ENCODE measurements at places on chromosomes 16 and 17.

DNA sequence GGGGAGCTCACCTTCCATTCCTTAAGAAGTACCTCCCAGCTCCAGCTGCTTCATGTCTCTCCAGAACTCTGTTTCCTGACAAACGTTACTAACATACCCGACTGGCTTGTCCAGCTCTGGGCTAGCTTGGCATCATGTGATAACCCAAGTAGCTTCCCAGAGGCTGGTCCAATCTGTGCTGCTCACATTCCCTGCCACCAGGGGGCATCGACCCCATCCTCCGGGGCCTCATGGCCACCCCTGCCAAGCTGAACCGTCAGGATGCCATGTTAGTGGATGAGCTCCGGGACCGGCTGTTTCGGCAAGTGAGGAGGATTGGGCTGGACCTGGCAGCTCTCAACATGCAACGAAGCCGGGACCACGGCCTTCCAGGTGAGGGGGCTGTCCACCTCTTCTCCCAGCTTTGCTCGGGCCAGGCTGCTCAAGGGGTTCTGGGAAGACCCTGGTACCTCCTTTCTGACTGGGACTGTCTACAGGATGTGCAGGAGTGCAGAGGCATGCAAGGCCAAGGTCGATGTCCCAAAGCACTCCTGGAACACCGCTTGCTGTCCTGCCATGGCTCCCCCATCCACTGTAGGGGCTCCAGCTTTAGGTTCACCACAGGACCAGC is 7.6 kb downstream of the EPX start:
- peak; percentile 57 for DNase-seq

DNA sequence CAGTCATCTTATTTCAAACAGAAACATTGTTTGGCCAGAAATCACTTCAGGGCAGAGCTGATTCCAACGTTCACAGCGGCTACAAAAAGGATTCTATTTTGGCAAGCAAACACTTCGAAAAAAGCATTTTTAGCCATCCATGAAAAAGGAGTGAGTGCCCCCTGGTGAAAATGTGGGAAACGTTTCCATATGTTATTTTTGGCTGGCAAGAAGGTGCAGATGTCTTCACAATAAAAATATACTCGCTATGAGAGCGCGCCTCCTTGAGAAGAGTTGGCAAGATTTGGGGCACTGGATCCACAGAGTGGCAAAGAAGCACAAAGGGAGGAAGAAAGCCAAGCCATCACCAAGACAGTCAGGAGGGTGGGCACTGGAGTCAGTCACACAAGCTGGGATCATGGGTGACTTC is 191.1 kb downstream of the CHD9NB start:
- DNase-seq: no peak

DNA sequence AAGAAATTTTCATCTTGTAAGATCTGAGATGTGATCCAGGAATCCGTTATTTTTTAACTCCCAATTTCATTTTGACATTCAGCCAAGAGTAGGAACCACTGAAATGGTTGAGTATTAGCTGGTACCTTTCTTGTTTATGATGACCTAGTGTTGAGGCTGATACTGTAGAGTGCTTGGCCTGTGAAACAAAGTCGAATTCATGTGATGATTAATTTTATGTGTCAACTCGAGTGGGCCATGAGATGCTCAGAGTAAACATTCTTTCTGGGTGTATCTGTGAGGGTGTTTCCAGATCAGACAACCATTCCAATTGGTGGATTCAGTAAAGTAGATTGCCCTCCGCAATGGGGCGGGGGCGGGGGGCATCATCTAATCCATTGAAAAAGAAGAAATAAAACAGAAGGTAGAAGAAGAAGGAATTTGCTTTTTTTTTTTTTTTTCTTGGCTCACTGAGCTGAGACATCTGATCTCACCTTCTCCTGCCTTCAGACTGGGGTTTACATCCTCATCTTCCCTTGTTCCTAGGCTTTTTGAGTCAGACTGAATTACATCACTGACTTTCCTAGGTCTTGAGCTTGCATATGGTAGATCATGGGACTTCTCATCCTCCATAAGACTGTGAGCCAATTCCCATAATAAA is 264.6 kb upstream of the KCNJ16 start:
- DNase-seq: no peak

DNA sequence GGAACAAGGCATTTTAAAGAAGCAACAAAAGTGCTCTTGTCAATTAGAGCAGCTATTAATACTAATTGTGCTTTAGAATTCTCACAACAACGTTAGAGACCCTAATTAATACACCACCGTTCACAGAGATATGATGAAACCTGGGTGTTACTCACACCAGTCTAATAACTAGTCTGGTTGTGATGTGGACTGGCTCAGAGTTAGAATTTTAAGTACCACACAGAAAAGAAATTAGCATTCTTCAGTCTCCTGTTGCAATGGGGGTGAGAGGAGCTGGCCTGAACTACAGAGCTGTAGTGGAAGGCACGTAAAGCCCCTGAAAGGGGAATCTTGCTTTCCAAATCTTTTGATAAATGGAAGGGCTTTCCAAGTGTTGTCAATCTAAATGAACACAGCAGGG is 240.8 kb upstream of the TOX3 start:
- no peak for DNase-seq

DNA sequence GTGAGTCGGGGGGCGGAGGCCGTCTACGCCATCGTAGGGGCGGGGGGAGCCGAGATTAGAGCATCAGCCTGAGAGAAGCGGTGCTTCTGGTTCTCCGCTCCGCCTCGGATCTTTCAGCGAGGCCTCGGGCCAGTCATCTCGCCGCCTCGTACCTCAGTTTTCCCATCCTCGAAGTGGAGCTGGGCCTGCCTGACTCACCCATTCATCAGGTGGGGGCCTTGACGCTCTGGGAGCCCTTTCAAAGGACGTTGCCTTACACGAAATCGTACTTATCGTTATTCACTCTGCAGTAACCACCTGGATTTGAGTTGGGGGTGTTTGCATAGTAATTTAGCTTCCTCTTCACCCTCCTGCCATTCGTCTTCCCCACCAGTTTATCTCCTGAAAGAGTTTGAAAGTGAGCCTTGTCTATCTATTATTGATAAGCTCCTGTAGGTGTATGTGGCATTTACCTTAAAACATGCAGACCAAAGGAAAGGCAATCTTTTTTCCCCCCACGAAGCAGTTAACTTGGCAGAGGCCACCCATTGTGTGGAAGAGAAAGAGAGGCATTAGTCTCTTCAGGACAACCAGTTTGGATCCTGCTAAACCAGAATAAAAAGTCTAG is 674 bp downstream of the TAF15 start:
- DNase-seq: no peak

- no peak for DNase-seq
Measured at GRCh38 chr16:85384833-85385462, 228.2 kb upstream of the GSE1 start.

DNA sequence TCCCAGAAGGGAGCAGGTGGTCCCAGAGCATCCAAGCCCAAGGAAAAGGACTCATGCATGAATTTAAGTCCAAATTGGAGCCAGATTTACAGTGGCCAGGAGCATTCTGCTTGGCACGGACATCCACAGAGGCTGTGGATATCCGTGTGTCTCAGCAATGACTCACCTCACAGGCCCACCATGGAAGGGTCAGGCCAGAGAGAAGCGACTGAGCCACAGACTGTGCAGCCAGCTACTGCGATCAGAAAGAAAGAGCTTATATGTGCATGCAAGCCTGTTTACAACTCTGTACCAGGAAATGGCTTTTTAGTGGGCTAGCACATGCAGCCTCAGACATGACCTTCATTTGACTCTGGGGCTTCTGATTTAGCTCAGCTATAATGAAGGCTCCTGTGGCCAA is 231.0 kb downstream of the C16orf95 start:
- no peak for DNase-seq

- no peak for DNase-seq
Measured at GRCh38 chr16:72740347-72740746, 307.6 kb downstream of the ZFHX3 start.

DNA sequence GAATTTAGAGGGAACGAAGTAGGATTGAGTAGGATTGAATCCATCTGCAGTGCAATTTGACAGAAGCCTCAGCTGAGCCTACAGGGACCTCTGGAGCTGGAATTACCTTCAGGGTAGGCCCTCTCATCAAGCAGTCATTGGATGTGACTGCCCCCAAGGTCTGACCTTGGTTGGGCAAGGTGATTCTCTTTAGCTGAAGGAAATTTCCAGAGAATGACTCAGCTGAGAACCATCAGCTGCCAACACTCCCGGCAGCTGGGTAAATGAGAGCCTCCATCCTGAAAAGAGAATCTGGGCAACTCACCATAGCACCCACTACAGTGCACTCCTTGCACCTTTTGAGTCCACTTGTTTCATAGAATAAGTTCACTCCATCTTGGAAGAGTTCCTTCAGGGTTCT is 113.5 kb upstream of the MED13 start:
- DNase-seq: no peak

DNA sequence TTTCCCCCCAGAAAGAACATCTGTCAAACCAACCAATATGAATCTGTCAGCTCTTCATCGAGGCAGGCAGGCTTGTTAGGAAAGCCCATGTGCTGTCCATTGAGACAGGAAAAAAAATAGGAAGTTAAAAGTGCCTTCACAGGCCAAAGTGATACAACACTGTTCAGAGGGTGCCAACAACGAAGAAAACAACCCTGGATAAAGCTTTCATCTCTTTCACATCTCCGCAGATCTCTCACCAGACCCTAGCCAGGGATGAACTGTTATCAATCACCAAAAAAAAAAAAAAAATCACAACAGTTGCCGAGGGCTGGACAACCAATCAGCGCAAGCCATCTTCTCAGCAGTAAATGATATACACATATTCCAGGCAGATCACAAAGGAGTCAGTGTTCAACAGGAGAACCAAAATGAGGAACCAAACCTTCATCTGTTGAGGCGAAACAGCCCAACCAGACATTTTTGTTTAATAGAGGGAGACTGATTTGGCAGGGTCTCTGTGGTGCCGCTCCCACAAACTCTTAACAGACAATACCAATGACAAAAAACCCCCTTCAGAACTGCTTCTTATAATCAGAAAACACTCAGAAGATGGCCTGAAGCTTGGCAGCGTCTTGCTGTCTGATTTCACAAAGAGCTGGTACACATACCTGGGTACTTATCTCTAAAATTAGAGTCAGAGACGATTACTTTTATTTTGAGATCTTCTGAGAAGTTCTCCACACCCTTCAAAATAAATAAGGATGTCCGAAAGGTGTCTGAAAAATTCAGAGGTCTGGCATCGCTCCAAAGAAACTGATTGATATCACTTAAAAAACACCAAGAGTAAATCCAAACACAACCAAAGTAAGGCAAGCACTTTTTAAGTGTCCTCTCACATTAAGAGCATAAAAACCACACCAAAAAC is 1.8 kb downstream of the MAP3K14 start:
- DNase-seq: no peak

DNA sequence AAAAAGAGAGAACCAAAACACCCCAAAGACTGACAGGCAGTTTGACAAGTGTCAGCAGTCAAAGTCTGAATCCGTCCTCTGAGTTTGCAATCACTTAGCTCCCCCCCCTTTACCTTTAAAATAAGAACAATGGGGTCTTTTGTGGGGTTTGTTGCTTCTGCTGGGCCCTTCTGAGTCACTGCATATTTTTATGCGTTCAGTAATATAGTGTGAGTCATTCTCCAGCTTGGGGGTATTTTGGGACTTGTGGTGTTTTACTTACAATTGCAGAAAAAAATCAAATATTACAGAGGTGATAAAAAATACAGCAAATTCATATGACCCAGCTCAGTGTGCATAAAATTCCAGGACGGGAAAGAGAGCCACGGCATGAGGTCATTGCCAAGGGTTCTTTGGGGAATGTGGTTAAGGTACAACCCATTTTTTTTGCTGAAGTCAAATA is 120.1 kb downstream of the CYLD start:
- no peak for DNase-seq

- no peak for DNase-seq
Measured at GRCh38 chr16:64450177-64450576, 671.7 kb downstream of the CDH11 start.

GRCh38 chr17:57584050-57584551 is 161.0 kb downstream of the CCDC182 start:
- no peak for DNase-seq

DNA sequence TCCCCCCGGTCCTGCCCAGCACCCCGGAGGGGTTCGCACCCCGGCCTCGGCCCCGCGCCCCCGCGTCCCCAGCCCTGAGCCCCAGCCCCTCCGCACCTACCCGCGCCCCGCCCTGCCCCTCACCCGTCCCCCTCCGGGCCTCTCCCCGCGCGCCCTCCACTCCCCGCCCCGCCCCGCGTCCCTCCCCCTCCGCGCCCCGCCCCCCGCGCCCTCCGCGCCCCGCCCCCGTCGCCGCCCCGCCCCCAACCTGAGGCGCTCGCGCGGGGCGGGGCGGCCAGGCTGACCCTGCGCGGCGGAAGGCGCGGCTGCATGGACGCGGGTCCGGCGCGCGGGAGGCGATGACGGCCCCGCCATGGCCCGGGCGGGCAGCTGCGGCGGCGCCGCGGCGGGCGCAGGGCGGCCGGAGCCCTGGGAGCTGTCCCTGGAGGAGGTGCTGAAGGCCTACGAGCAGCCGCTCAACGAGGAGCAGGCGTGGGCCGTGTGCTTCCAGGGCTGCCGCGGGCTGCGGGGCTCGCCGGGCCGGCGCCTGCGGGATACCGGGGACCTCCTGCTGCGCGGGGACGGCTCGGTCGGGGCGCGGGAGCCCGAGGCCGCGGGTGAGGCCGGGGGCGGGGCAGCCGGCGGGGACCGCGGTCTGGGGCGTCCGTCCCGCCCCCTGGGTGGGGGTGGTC is at the start of gene SPIRE2:
TSS of gene SPIRE2 (plus strand) at position 277 of the 671 bp plus-strand sequence. CDS start at position 353, 76 bp downstream.
- DNase-seq: peak; percentile 70

GRCh38 chr16:55323637-55324271 is at the start of gene IRX6:
Gene IRX6 (plus strand): TSS chr16:55324203. CDS start chr16:55325092, 889 bp downstream.
- no peak for DNase-seq

GRCh38 chr17:66228887-66229782 is at the start of gene APOH:
Gene APOH (minus strand): TSS chr17:66229415. CDS start chr17:66229379, 36 bp downstream.
- no peak for DNase-seq

- no peak for DNase-seq
Measured at GRCh38 chr17:69524854-69525253, 110.4 kb downstream of the MAP2K6 start.

GRCh38 chr16:1123525-1124230 is 27.6 kb upstream of the C1QTNF8 start:
- no peak for DNase-seq

DNA sequence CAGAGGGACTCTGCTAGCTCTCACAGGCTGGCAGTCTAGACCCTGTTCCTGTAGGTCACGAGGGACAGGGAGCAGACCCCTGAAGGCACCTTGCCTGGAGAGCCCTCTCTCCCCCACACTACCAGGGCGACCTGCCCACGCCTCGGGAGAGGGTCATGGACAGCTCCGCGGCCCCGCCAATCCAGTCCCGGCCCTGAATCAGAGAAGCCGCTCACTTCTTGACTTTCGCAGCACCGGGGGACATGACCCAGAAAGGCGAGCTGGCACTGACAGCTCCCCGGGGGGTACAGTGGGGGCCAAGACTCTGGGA is 5.1 kb downstream of the KIFC3 start:
- no peak for DNase-seq

GRCh38 chr17:3962217-3962964 is 1.8 kb downstream of the ATP2A3 start:
- no peak for DNase-seq

GRCh38 chr16:55437625-55438024 is 41.4 kb upstream of the MMP2 start:
- DNase-seq: no peak
